ENCODE measurements at places on chromosomes 2 and 18.

DNA sequence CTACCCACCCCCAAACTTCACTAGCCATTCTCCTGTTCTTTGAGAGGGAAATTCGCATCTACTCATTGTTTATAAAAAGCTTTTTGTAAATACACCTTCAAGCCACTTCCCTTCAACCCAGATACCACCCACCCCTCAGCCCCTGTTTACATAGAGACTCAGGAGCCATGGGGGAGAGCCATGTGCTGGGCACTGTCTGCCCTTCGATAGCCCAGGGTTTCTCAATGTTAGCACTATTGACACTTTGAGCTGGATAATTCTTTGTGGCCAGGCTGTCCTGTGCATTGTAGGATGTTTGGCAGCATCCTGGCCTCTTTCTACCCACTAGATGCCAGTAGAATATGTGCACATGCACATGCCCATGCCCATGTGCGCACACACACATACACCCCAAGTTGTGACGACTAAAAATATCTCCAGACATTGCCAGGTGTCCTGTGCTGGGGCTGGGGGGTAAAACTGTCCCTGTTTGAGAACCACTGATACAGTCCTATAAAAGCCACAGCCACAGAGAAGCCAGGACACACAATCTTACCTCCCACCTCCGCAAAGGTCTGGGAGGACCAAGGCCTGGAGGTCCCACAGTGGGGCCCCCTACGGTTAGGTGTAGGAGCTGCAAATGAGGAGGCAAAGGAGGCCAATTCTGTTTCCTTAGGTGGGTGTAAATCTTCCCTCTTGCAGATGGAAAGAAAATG, 44.5 kb upstream of the ASPRV1 start:
- no peak for DNase-seq

DNA sequence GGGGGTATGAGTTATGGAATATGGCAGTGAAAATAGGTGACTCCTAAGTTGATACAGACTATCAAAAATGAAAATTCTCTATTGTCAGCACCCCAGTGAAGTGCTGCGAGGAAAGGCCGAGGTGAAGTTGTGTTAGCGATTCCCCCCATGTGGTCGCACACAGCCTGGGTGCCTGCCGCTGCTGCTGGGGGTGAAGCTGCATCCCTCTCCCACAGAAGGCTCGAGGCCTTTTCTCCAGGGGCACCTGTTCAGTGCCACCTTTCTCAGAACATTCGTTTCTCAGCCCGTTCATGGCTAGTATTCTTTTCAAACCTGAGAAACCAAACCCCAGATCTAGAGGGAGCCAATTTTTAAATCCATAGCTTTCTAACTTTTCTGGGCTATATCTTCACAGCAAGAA, 23.8 kb downstream of the HK2 start:
- DNase-seq: no peak

- no peak for DNase-seq
Measured at GRCh38 chr18:8349608-8350323, 259.5 kb upstream of the RAB12 start.

DNA sequence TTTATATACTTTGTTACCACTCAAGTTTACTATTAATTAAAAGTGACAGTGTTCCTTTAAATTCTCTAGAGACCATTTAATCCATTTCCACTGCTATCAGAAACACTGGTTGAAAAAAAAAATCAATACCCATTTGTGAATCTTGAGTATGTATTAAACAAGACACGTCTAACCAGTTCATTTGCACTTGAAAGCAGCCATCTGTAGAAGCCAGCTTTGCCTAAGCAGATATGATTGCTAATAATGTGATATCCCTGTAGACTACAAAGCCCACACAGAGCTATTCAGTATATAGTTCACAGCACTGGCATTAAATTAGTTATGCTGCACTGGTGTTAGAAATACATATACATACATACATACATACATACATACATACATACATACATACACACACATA, 111.8 kb upstream of the SP3 start:
- DNase-seq: no peak

- no peak for DNase-seq
Measured at GRCh38 chr2:225112362-225113126, 70.3 kb upstream of the DOCK10 start.

DNA sequence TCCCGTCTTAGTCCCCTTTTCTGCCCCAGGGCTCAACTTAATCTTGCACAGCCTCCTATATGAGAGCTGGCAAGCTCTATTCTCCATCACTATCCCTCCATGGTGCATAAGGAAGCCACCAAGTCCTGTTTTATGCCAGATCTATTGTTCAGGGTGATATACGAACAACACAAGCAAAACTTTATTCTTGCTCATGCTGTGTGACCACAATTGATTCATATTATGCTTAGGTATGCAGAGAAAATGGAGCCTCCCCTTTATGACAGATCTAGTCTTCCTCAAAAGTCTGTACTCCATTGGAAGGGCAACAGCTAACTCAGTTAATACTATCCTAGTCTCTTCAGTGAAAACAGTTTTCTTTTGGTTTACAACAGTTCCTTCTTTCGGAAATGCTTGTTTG, 94.0 kb upstream of the STON1 start:
- no peak for DNase-seq

- DNase-seq: no peak
Measured at GRCh38 chr2:103249462-103249861, 487.6 kb downstream of the TMEM182 start.

DNA sequence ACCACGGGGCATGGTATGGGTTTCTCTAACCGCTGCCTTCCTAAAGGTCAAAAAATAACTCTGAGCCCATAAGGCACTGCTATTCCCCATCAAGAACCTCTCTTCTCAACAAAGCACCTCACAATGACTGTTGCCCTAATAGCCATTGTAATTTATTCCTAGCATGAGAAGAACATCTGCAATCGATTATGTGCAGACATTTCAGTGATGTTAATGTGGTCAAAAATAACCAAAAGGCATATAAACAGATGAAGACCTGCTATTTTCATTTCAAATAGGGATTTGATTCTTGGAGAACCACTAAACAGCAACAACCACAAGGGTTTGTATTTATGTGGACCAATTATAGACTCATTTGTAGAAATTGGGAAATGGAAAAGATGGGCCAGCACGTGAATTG, 356.6 kb downstream of the FBXO15 start:
- no peak for DNase-seq

DNA sequence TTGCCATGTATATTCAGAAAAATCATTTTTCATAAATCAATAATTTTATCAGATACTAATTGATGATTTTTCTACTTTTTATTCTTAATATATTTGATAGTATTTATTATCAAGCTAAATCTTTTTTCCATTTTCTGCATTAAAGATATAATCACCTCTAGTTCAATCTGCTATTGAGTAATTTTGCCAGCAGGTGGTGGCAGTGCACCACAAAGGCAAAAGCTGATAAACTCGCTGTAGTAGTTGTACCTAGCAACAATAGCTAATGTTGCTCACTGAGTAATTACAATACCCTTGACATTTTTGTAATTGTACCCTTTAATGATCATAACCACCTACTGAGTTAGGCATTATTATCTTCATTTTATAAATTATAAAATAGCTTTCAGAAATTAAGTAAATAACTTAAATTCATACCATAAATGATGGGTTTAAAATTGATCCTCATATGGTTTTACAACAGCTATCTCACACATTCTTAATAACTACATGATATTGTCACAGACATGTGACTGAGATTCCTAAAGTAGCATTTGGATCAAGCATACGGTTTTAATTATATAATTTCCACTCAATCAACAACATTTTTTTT, 52.0 kb upstream of the CALCRL start:
- no peak for DNase-seq

GRCh38 chr2:113068706-113069485, 1.1 kb downstream of the IL1F10 start:
- no peak for DNase-seq

- no peak for DNase-seq
Measured at GRCh38 chr2:224085246-224085645, 46.2 kb upstream of the SERPINE2 start.

DNA sequence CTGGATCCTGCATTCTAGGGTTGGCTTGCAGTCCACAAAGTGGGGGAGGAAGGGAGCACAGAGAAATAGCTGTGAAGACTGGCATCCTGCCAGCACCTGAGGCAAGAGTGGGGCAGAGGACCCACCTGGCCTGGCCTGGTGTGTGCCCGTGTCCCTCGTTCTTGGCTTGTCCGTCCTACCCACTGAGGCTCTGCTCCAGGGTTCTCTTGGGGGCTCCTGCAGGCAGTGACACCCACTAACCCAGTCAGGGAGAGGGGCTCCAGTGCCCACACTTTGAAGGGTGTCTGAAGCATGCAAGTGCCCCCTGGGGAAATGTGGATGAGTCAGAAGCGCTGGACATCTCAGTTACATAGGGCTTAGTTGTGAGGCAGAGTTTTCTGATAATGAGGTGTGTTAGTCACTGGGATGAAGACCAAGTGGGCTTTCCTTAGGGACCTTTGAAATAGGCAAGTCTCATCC, 79.4 kb downstream of the SLC4A3 start:
- DNase-seq: no peak

DNA sequence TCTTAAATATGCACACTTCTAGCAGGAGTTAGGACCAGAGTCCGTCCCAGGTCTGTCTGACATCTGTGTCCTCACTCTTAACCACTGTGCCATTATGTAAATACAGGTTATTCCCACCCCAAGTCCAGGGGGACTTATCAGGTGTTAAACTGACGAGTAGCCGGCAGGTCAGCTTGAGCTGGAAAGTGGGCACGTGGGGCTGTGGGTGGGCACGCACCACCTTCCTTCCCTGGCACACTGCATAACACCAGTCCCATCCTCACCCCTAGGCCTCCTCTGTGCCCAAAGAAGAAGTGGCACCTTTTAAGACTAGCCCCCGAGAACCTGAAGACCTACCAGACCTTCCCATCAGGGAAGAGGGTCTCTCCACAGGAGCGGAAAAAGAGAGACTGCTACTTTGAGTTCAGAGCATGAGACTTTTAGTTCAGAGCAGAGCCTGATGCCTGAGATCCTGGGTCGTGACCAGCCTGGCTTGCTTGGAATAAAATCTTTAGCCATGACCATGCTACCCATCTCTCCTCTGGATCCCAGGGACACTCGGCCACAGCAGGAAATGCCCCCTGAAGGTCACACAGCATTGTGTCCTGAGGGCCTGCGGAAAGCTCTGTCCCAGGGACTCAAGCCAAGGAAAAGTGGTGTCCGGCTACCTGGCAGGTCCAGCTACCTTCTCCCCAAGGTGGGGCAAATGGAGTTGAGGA, 62.0 kb downstream of the CIB4 start:
- DNase-seq: no peak

DNA sequence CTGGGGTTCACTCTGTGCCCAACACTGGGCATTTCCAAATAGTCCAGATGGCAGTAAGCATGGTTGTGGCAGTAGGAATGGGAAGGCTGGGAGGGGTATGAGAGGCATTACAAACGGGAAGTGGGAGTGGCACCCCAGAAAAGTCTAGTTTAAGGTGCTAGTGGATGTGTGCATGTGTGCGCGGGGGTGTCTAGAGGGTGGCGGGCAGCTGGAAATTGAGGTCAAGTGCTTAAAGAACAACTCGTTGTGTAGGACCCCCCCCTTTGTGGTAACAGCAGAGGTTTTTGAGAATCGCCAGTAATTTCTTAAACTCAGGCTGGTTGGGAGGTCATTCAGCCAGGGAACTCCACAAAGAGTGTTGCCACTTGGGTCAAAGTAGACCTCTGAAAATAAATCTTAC, 69.9 kb downstream of the RHBDD1 start:
- DNase-seq: no peak

- DNase-seq: no peak
Measured at GRCh38 chr2:96386470-96386869, 50.9 kb downstream of the NCAPH start.

DNA sequence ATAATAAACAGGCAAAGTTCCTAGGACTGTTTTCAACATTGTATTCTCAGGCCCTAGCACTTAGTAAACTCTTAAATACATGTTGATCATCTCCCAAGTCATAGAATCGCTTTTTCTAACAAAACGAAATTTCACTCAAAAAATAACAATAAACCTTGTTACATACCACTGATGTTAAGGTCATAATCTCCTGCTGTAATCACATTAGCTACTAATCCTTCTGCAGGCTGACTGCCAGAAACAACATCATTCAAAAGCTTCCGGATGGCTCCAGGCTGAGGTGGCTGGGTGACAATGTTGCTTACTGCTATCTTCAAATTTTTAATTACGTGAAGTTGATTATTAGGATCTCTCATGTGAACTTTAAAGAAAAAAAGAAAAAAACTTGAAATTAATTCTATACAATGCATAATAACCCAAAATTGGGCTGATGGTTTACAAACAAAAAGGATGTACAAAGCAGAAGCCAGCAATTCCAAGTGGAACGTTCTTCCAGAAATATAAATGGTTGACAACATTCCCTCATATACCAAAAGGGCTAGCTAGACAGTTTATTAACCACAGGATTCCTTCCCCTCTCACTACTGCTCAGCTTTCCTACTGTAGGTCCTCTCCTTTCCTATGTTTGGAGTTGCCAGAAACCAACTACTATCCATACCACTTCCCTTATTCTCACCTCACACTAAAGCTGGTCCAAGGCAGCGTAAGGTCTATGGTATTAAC, 11.6 kb downstream of the TRAPPC8 start:
- DNase-seq: no peak

- DNase-seq: no peak
Measured at GRCh38 chr2:237171881-237172280, 86.2 kb downstream of the COPS8 start.

- no peak for DNase-seq
Measured at GRCh38 chr18:47754311-47755101, 176.0 kb downstream of the SMAD2 start.

GRCh38 chr2:214104219-214104618, 306.6 kb upstream of the VWC2L start:
- DNase-seq: no peak

GRCh38 chr18:3135536-3135935, 84.2 kb downstream of the MYOM1 start:
- no peak for DNase-seq

GRCh38 chr2:145691659-145692058, 1171.7 kb upstream of the ZEB2 start:
- DNase-seq: no peak

DNA sequence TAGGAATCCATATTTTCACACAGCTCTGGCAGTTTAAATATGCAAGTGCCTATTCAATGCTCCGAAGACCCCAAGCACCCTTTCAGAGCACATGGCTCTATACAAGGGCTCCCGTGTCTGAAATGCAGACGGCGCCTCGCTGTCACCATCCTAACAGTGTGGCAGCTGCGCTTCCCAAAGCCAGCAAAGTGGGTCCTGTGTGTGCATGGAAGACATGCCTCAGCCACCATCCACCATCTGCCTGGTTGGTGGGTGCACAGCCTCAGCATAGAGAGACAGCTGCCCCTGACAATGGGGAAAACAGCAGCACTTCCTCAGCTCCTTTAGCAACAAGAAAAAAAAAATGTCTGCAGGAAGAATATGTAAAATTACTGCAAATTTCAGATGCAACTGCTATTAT, 218.1 kb downstream of the SP3 start:
- no peak for DNase-seq

GRCh38 chr2:57141269-57141668, 905.3 kb upstream of the VRK2 start:
- no peak for DNase-seq

All from stimulated activated CD4-positive, alpha-beta T cell treated with anti-CD3 and anti-CD28 coated beads, TNF-alpha, amount 100 ng/mL, for 4 hours (primary cell).